SK-N-SH (cell line): ENCODE measurements at places on chromosomes 6 and 20. TPM values are rescaled to one million over a fixed set of nuclear protein-coding genes. Genes with fewer than 3 reads are reported as not detected.

DNA sequence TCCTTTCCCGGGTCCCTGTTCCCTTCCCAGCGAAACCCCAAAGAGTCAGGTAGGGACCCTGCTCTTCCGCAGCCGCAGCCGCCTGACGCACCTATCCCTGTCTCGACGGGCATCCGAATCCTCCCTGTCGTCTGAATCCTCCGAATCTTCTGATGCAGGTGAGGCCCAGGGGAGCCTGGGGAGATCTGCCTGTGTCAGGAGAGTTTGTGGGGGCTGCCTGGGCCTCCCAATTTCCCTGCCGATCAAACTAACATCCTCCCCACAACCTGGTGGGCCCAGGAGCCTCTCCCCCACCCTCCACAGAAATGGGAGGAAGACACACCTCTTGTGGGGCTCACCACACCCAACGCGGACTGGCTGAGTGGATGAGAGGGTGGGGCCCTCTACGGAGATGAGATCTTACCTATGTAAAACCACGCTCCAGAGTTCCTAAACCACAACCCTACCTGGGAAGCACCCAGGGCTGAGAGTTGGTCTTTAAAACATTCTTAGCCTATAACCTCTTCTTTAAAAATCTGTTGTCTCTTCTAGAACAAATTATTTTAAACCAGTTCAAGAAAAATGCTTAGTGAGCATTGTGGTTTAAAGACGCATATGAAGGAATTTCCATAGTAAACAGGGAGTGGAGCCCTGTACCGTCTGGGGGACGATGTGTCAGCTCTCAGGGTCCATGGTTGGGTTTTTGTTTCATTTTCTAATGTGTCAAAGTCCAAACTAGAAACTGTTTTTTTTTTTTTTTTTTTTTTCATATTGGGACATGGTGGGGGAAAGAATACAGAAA, 1.7 kb downstream of the CDC25B start:
- peak; percentile 11 for DNase-seq

DNA sequence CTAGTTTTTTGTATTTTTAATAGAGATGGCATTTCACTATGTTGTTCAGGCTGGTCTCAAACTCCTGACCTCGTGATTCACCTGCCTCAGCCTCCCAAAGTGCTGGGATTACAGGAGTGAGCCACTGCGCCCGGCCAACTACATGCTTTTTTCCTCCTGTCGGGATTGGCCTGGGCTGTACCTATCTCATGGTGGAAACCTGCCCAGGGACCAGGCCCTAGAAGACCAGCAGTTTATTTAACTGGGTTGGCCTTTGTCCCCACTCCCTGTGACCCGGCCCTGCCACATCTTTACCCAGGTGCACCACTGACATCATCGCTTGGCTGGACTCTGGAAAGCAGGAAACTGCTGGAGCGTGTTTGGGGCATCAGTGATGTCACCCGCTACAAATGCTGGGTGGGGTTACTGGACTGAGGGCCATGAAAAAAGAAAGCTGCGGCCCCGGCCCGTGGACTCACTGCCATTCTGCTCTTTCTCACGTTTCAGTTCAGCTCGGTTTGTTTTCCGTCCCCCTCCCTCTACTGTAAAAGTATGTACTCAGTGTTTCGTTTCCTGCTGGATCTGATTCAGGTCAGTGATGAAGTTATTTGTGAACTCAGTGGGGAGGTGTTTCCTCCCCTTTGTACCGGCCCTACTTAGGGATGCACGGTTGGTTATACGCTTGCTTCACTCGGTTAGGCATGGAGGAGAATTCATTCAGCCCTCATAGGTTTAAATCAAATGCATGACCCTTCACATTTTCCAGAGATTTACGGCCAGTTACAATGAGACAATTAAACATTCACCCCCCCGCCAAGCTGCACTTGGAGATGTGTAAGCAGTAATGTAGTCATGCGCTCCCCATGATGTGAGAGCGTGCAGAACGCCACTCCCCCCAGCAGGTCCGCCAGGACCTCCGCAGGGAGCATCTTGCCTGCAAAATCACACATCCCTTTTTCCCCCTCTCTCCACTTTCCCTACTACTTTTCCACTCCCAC, 179.3 kb downstream of the MTHFD1L start:
- peak; percentile 38 for DNase-seq

ENPP3 gene
- polyA plus RNA-seq = not detected in 2 replicates

SLC22A7 gene
- polyA plus RNA-seq = not detected in 2 replicates

SNX21 gene
- 20.6 and 22.1 TPM in 2 replicates for polyA plus RNA-seq

DNA sequence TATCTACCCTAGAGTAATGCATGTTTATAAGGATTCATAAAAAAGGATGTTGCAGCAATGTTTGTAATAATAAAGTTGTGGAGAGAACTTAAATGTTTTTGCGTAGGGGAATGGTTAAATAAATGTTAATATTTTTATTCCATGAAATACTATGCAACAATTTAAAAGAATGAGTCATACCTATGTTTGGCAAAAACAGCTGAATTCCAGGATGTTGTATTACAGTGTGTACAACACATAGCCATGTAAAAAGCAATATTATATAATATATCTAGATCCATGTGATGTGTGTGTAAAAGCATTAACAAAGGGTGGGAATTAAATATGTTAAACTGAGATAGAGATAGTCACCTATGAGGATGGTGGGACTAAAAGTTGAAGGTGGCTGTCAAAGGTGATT, 21.1 kb upstream of the PKIB start:
- no peak for DNase-seq

- DNase-seq = no peak
Measured at GRCh38 chr6:147117580-147117979, 86.6 kb upstream of the STXBP5 start.

SDC4 gene
- polyA plus RNA-seq = 131 and 192 TPM in 2 replicates

DNA sequence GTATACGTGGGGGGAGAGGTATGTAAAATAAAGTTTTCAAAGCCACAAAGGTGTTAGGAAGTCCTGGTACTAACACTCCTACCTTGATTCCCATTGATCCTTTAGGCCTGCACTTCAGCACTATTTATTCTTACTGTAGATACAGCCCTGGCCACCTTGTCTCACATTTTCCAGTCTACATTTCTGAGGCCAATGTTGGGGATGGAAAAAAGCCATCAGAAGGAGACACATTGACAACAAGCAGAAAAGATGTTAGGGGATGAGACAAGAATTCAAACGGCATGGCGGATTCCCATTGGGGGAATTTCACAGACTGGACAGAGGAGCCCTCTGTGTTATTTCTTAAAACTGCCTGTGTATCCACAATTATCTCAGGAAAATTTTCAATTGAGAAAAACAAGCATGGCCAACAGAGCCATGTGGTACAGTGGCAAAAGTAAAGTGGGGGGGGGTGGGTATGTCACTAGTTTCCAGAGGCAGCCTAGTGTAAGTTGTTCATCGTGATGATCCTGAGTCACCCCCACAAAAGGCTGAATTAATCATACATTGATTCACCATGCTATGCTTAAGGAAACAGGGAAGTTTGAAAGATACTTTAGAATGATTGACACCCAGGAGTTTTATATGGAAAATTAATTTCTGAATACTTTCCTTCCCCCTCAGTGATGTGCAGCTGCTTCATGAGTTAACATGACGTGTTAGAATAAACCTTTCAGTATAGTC, 40.5 kb downstream of the RREB1 start:
- no peak for DNase-seq

DNA sequence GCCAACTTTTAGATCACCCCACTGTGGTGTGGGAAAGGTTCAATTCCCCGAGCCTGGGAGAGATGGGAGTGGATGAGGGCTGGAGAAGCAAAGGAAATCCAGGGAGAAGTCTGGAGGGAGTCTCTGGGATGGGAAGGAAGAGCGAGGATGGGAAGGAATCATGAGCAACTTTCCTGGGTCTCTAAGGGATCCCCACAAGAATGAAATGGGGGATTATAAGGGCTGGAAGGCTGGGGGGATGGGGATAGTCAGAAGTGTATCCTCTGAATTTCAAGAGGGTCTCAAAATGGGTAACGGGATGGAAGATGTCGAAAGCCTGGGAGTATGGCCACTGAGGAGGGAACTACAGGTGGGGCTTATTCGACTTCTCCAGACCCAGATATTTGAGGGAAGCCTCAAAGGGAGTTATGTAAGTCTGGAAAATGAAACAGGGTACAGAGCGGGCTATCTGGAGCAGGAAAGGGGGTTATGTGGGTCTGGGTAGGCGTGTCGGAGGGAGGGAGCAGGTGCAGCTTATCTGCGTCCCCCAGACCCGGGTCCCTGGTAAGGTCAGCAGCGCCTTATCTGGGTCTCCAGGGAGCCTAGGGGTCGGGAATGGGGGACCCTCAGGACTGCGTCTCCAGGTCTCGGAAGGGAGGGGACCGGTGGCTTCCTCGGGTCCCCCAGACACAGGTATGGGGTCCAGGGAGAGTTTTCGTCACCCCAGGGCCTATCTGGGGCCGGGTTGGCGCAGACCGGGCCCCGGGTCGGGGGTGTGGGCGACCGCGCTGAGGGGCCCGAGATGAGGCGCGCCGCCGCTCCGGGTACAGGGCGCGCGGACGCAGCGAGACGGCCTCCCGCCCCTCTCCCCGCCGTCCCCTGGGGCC, 550 bp downstream of the PLAGL2 start:
- peak; percentile 25 for DNase-seq

DNA sequence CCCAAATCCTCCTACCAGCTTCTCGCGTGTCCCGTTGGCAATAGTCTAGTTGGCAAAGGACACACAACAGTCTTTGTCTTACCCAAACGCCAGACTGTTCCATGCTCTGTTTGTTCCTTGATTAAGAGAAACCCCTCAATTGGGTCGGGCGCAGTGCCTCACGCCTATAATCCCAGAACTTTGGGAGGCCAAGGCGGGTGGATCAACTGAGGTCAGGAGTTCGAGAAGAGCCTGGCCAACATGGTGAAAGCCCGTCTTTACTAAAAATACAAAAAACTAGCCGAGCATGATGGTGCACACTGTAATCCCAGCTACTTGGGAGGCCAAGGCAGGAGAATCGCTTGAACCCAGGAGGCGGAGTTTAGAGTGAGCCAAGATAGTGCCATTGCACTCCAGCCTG, 153.7 kb downstream of the GRM4 start:
- no peak for DNase-seq

- DNase-seq = no peak
Measured at GRCh38 chr6:64014595-64014994, 379.0 kb downstream of the PHF3 start.

GRCh38 chr6:168728056-168728455, 287.1 kb downstream of the SMOC2 start:
- no peak for DNase-seq

- no peak for DNase-seq
Measured at GRCh38 chr6:37938909-37939308, 119.4 kb downstream of the ZFAND3 start.

EPB41L1 gene
- 20.7 and 26.1 TPM in 2 replicates for polyA plus RNA-seq

DNA sequence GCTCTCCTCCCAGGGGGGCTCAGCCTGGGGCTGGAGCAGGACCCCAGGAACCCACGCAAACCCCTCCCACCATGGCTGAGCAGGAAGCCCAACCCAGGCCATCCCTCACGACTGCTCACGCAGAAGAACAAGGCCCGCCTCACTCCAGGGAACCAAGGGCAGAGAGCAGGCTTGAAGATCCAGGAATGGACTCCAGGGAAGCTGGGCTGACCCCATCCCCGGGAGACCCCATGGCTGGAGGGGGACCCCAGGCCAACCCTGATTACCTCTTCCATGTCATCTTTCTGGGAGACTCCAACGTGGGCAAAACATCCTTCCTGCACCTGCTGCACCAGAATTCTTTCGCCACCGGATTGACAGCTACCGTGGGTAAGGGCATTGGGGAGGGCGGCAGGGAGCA, 24.7 kb downstream of the RAB44 start:
- no peak for DNase-seq

BTNL2 gene
- not detected in 2 replicates for polyA plus RNA-seq

GRCh38 chr6:113894712-113895674, 37.8 kb downstream of the MARCKS start:
- DNase-seq = no peak

DNA sequence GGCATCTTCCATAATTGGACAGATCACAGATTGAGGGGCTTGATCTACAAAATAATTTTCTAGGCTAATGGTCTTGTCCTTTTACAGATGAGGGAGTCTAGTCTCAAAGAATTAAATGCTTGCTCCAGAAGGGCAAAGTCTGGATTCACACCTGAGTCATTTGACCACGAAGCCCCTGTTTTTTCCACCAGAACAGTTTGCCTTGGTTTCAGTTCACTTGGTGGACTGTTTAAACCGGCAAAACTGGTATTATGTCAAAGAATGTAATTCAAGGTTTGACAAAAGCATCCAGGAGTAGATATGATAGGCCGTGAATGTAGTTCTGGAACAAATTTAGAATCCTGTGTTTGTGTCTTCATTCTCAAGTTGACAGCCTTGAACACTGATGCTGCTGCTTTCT, 3.3 kb downstream of the MYO6 start:
- no peak for DNase-seq

- no peak for DNase-seq
Measured at GRCh38 chr6:20213271-20213798, 1.1 kb upstream of the MBOAT1 start.

GRCh38 chr20:34558320-34559218, at the start of gene MAP1LC3A:
TSS of gene MAP1LC3A (plus strand) at chr20:34558718. CDS start at chr20:34558869, 151 bp downstream.
- DNase-seq = peak; percentile 99

BANF2 gene
- not detected in 2 replicates for polyA plus RNA-seq

SRMS gene
- not detected in 2 replicates for polyA plus RNA-seq
